ENCODE measurements at places on chromosomes 3 and 15.

GRCh38 chr15:96851613-96852012, 521.1 kb downstream of the NR2F2 start:
- no peak for DNase-seq

DNA sequence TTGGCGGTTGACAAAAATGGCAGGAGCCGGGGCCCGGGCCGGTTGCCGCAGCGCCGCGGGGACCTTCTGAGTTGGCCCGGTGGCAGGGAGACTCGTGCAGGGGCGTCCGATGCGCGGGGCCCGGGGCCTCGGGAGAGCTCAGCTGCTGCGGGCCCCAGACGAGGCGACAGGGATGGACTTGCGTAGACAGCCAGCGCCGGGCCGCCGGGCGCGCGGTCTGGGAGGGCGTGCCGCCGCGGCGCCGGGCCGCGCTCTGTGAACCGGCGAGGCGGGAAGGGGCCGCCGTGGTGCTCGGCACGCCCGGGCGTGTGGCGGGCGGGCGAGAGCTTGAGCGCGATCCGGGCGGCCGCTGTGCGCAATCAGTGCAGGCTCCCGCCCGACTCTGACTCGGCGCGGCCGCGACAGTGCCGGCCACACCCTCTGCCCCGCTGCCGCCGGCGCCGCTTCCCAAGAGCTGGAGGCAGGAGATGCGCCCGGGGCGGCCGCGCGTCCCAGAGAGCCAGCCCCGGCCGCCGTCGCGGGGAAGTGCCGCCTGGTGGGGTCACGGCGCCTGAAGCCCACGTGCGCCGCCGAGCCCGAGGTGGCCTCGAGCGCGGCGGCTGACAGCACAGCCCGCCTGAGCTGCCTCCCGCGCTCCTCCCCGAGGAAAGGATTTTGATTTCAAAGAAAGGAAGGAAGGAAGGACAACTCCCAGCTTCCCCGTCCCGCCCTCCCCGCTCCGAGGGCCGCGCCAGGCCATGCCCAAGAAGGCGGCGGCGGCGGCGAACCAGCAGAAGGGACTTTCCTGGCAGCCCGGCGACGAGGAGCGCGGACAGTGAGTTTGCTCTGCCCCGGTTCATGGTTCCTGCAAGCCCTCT, 657 bp downstream of the TLNRD1 start:
- peak; percentile 76 for DNase-seq

DNA sequence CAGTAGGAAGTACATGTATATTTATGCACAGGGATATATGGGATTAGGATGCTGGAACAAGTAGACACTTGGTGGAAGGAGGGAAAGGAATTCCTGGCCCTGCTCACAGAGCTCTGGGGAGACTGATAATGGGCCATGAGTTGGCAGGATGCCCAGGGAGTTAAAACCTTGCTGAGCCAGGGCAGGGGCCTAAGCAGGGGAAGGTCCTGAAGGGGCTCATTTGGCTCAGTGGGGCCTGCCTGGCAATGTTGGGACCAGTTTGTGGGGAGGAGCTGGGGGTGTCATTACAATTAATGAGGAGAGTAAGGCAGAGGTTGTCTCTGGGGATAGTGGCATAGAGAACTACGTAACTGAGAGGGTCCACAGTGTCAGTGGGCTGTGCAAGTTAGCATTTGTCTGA, 124.2 kb upstream of the ADPGK start:
- peak; percentile 26 for DNase-seq

- peak; percentile 19 for DNase-seq
These were observed 289.9 kb downstream of the GAP43 start for GRCh38 chr3:115913069-115913686.

Measured in astrocyte of the hippocampus (primary cell).